ENCODE measurements at places on chromosomes 1 and 21.

DNA sequence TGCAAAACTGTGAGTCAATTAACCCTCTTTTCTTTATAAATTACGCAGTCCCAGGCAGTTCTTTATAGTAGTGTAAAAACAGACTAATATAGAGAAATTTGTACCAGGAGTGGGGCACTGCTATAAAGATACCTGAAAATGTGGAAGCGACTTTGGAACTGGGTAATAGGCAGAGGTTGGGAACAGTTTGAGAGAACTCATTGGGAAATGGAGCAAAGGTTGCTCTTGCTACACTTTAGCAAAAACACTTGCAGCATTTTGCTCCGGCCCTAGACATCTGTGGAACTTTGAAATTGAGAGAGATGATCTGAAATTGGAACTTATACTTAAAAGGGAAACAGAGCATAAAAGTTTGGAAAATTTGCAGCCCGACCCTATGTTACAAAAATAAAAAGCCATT, 810.9 kb downstream of the LTN1 start:
- no peak for DNase-seq

- DNase-seq = no peak
These were observed 78.2 kb downstream of the RAP1GAP start for GRCh38 chr1:21590934-21591333.

DNA sequence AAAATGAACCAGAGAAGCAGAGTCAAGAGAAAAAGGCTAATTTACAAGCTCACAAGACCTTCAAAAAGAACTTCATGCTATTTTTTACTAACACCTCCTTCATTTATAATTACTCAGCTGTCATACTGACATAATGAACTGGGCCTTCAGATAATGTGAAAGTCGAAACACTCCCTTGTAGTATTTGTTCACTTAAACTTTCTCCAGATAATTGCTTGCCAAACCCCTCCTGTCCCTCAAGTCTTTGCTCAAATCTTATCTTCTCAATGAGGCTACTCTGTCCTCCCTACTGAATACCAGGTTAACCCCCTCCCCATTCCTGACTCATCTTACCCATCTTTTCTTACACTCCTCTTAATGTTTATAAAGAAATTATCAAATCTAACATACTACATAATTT, 11.1 kb upstream of the MAP3K21 start:
- no peak for DNase-seq

DNA sequence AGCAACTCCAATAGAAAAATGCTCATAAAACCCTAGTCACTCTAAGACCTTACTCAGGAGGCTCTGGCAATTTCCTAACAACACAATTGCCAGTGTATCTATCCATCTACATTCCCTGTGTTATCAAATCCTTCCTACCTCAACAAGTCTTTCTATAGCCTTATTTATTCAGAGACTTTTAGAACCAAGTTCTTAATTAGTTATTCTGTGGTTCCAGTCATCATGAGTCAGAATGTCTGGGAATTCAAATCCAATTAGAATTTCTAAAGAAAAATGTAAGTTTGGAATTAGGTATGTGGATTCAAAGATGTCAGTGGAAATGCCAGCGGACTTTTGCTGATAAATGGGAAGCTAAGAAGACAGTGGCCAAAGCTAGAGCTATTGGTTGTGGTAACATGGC, 302.6 kb upstream of the C1orf87 start:
- no peak for DNase-seq

GRCh38 chr1:51313961-51314777, 16.2 kb downstream of the TTC39A start:
- no peak for DNase-seq
